ENCODE measurements at places on chromosomes 6 and 20.
A peak's percentile ranks its signal among the peaks of the same experiment; 100 is the strongest.

DNA sequence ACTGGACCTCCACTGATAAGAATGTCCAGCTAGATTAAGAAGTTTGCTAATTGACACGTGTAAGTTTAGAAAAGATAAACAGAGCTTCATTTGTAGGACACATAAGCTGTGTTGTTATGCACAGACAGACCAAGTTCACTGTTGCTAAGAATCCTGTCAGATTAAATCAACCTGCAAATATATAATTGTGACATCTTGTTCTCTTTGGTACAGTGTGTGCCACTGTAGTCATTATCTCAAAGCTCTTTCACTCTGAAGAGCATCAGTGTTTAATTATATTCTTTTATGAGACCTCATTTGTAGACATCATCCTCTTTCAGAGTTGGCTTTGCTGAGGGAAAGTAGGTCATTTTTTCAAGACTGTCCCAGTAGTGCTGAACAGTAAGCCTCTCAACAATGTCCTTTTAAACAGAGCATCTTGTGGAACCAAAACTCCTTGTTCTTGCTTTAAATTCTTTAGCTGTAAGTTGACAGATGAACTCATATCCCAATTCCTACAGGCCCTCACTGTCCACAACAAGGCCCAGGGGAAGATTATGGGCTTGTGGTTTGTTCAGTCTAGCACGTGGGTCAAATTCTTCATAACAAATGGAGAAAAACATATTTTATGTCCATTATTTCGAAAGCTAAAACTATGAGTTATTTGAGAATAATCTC is 252.4 kb downstream of the HDGFL1 start:
- no peak for DNase-seq

GRCh38 chr6:78844899-78845298 is 22.5 kb upstream of the IRAK1BP1 start:
- no peak for DNase-seq

GRCh38 chr6:159416891-159417560 is 247.8 kb downstream of the FNDC1 start:
- DNase-seq, result no peak

DNA sequence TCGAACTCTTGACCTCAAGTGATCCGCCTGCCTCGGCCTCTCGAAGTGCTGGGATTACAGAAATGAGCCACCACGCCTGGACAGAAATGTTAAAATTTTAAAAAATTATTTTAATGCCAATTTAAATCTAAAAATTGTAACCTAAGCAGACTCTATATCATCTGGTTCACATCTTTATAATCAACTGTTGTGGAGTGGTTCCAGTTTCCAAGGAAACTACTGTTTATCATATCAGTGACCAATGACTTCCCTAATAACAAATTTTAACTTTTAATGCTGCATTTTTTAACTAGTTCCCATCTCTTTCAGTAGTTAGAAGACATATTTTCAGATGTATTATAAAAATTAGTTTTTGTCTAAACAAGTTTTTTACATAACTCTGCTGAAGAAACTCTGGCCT is 5.2 kb upstream of the BTN3A2 start:
- DNase-seq, result no peak

GRCh38 chr6:89487864-89488263 is 54.9 kb downstream of the ANKRD6 start:
- no peak for DNase-seq

DNA sequence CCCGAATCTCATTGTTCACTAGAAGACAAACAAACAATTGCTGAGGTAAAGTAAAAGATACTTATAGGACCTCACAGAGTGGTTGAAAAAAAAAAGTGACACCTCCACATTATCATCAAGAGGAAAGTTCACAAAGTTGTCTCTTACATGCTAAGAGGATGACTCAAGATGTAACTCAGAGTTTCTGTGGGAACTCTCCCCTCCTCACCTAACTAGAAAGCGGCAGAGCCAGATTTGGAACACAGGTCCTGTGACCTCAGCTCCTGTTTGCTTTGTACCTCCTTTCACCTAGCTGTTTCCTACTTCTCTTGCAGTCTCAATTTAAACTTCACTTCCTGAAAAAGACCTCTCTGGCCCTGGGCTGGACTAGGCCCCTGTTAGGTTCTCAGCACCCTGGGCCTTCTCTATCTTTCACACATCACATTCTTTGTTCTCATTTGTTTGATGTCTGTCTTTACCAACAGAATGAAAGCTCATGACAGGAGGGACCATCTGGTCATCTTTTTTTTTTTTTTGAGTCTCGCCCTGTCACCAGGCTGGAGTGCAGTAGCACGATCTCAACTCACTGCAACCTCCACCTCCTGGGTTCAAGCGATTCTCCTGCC is 60.8 kb downstream of the CD24 start:
- no peak for DNase-seq

GRCh38 chr20:31675828-31676608 is 38.3 kb downstream of the COX4I2 start:
- DNase-seq, result peak; percentile 37

- DNase-seq, result no peak
These were observed 72.2 kb downstream of the HAO1 start for GRCh38 chr20:7868108-7868507.

GRCh38 chr20:4546786-4547185 is 174.9 kb upstream of the PRND start:
- no peak for DNase-seq

DNA sequence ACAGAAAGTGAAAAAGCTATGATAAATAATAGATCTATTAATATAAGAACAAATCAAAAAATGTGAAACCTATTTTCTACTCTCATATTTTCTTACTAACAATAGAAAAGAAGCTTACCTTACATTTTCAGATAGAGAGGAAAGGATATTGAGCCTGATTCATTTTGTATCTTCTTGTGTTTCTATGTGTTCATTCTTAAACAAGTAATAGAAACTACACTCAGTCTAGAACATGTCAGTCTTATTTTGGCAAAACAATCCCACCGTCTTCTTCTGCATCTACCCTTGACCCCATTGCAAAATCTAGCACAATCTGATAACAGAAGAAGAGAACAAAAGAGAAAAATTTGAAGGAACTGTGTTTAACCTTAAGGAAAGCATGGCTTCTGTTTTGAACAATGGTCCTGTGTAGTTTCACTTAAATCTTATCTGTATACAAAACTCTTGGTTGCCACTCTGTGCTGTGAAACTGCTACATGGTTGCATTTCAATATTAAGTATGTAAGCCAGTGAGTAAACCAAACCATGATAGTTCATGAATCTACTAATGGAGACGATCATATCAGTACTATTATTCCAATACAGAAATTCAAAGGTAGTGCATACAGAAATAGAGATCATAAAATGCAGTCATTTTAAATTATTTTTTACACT is 69.5 kb upstream of the LGSN start:
- no peak for DNase-seq

DNA sequence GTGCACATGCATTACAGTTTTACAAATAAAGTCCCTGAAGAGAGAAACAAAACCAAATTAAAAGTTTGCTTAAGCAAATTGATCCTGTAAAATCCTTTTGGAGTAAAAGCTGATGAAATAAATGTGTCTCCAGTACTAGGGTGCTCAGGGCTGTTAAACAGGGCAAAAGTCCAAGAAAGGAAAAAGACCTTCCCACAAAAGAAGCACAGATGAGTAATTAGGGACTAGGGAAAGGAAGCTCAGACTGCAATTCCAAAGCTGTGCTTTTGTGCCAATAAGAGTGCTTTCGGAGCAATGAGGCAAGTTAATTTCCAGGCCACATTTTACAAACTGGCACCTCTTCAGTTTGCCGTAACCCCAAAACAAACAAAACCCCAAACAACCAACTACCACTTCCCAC is 10.4 kb upstream of the RNF182 start:
- DNase-seq, result no peak

GRCh38 chr6:34573567-34574183 is 17.5 kb upstream of the SPDEF start:
- no peak for DNase-seq

GRCh38 chr6:125749173-125749864 is at the start of gene HEY2:
TSS of gene HEY2 (plus strand) at chr6:125749632. CDS start at chr6:125749777, 145 bp downstream.
- DNase-seq, result peak; percentile 56

- DNase-seq, result no peak
These were observed 59.5 kb downstream of the RAMACL start for GRCh38 chr6:166526937-166527336.

- no peak for DNase-seq
These were observed 86.7 kb upstream of the EMILIN3 start for GRCh38 chr20:41453010-41453950.

DNA sequence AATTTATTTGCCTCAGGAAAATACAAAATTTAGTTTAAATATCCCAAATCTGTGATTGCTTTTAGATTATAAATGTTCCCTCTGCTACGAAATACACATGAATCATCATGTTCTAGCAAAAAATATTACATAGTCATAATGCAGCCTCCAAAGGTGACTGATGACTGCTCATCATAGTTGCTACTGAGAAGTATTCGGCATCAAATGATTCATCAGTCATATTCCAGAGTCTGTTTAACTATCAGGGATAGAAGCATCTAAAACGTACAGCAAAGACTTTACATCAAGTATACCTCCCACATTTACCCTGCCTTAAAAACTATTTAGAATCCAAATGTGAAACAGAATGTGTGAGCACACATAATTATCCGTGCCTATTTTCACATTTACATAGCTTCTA is 626.0 kb downstream of the CDH26 start:
- no peak for DNase-seq

- no peak for DNase-seq
These were observed 586.8 kb upstream of the MAP3K7 start for GRCh38 chr6:91173651-91174050.

GRCh38 chr6:45483021-45483420 is 105.3 kb upstream of the SUPT3H start:
- DNase-seq, result no peak

DNA sequence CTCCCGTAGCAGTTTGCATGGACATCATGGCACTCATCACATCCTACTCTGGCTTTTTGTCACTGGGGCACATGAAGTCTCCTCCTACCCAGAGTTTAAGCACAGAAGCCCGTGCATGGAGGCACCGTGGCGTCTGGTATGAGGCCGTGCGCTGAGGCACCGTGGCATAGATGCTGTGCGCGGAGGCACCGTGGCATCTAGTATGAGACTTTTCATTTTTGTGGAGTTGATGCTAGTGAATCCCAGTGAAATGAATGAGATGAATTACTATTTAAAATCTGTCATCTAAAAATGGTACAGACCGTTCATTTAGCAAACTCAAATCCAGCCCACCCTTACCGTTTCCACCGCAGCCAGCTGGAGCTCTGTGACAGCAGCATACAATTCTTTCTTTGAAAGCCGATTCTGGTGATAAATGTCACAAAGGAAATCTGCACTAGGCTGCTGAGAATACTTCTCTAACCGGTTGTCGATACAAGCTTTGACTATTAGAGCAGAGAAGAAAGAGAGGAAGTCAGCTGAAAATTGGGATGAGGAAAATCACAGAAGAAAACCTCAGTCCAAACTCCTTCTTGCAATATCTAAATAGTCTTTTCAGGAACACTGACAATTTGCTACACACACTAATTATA is 11.3 kb downstream of the CYP24A1 start:
- DNase-seq, result no peak

- no peak for DNase-seq
These were observed 897.8 kb downstream of the EPHA7 start for GRCh38 chr6:92521553-92521952.

DNA sequence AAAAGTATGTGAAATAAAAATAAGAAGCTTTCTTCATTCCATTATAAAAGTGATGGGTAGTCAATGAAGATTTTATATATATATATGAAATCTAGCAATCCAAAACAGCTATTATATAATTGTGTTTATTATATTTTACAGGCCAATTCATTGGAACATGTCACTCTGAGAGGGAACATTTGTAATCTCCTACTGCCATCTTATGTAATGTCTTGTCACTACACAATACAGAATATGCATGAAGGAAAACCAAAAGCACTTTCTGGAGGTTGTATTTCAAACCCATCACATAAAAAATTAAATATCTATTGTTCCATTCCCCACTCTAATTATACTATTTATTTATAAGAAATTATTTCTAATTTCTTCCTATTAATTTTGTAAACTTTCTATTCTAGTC is 31.5 kb upstream of the IRAK1BP1 start:
- no peak for DNase-seq

DNA sequence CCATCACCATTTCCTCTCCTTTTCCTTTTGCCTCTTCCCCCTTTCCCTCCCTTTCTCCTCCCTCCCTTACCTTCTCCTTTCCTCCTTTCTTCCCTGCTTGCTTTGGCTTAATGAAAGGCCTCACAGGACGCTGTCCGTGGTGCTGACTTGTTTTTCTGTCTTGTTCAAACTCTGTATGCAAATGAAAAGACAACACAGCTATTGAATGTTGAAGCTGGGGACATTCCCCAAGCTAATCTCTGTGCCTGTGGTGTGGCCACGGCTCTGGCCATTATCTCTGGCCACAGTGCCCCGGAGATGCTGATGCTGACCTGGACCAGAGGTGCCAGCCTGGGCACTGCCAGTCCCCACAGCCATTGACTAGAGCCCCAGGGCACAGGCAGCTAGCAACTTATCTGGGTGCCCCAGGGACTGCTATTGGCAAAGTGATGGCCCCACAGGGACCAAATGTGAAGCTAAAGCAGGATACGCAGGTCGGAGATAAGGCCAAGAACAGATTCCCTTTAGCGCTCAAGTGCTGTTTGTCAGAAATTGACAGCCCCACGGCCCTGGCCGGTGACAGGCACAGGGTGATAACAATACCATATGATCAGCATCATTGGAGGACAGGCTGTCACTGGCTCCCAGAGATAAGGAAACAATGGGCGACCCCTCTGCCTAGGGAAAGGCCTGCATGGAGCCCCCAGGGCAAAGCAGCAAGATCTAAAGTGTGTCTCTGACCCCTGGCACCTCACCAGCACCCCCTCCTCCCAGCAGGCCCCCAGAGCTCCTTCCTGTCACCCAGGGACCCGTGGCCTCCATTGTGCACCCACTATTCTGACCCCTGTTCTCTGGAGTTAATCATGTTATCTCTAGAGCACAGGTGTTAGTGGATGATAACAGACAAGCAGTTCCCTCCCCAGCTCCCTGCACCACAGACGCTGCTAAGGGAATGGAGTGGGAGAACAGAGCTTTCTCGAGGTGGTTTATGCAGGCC is 31.6 kb upstream of the SLC32A1 start:
- peak; percentile 25 for DNase-seq

GRCh38 chr6:26003102-26003694 is 40.6 kb downstream of the TRIM38 start:
- no peak for DNase-seq

DNA sequence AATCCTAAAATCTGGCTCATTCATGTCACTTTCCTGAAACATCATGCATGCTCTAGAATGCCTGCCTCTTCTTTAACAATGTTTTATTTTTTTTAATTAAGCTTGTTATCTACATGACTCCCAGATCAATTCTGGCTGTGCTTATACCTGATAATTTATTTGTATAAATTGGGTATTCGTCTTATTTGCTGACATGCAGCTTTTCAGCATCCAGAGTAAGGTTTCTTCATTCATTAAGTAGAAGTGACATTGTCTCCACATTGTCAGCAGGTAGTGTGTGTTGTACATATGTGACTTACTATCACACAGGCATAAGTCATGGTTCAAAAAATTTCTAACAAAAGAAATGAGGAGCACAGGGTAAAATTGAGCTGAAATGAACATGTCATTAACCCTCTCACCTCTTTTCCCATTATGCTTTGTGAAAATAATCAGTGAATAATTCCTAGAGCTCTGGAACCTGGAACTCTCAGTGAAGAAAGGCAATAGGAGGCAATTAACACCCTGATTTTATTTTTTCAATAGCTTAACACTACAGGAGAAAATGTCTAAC is 157.4 kb downstream of the OPRM1 start:
- no peak for DNase-seq

- DNase-seq, result no peak
These were observed 136.5 kb downstream of the AGPAT4 start for GRCh38 chr6:161137320-161137719.

GRCh38 chr20:10536531-10536930 is 101.4 kb downstream of the SLX4IP start:
- no peak for DNase-seq

GRCh38 chr6:114063956-114064355 is 93.0 kb upstream of the HDAC2 start:
- no peak for DNase-seq
